Mesendoderm (in vitro differentiated cells): ENCODE measurements at places on chromosomes 7 and 10.

DNA sequence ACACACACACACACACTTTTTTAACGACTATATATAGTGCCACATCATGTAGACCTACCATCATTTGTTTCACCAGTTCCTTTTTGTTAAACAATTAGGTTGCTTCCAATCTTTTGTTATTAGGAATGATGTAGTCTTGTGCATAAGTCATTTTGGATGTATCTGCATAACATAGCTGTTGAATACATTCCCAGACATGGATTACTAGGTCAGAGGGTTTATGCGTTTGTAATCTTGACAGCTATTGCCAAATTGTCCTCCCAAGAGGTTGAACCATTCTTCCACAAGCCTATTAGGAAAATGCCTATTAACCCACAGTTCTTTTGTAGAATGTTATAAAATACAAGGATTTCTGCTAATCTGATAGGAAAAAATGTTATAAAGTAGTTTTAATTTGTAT lies 87.3 kb downstream of the PALS2 start:
- DNase-seq, result no peak

DNA sequence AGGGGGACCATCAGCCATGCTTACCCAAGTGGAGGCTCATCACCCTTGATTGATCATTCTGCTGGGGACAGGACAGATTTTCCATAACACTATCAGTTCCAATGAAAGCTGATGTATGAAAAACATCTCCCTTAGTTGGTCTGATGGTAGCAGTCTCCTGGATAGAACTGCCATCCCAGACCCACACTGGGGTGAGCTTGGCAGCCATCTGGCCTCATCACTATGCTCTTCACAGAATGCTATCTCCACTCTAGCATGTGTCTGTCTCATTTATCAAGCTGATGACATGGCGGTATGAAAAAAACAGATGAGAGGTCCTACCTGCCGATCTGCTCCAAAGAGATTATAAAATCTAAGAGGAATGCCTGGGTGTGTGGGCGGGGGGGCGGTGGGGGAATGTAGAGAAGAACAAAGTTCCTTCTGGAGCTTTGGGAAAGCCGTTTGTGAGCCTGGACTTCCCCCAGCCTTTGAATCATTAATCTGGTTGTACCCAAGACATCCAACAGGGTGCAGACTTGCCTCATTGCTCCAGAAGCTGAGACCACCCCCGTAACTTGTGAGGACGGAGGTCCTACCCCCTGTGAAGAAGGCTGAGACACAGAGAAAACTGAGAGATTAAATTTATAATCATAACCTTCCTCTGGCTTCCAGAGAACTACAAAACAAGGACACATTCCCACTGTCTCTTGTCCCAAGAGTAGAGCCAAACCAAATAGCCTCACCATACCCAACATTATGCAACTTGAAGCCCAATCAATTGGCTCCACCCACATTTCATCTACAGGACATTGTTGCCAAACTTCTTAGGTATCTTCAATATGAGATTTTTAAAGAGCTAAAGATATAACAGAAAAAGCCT lies 340.8 kb downstream of the KCNMA1 start:
- no peak for DNase-seq

- DNase-seq, result no peak
These were observed 38.0 kb downstream of the CYTH3 start for GRCh38 chr7:6234384-6234783.

- no peak for DNase-seq
These were observed 97.1 kb upstream of the MXI1 start for GRCh38 chr10:110110338-110110737.

DNA sequence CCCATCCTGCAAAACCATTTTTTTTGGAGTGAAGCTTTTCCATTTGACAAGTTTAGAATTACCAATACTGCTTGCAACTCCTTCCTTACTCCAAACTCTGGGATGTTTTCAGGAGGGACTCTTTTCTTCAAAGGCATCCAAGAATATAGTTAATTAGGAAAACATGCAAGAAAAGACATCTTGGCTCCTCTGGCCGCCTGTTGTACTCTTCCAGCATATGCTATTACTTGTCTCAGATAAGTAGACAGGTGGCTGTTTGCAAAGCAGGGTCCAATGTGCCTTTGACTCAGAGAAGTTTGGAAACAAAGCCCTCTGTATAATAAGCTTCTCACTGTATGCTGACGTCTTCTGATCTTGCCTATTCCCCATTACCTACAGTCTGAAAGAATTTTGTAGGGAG lies 746.5 kb downstream of the AUTS2 start:
- DNase-seq, result no peak

- DNase-seq, result peak; percentile 67
These were observed 14.1 kb upstream of the AKR1B10 start for GRCh38 chr7:134513169-134513752.

DNA sequence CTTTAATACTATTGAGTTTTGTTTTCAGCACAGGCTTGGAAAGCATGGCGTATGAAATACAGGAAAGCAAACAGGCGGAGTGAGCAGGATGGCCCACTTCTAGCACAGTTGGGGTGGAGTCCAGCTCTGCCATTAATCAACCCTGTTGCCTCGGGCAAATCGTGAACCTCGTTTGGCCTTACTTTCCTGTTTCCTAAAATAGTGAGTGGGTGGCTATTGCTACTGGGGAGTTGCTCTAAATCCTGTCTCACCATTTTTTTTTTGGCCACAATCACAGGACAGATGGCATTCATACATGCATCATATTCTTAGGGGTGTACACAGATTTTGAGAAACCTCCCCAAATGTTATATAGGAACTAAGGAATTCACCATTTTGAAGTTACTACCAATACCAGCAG lies 157.8 kb downstream of the ANLN start:
- no peak for DNase-seq
